ENCODE measurements at places on chromosomes 7 and 10. TPM values are rescaled to one million over a fixed set of nuclear protein-coding genes. Genes with fewer than 3 reads are reported as not detected.

DNA sequence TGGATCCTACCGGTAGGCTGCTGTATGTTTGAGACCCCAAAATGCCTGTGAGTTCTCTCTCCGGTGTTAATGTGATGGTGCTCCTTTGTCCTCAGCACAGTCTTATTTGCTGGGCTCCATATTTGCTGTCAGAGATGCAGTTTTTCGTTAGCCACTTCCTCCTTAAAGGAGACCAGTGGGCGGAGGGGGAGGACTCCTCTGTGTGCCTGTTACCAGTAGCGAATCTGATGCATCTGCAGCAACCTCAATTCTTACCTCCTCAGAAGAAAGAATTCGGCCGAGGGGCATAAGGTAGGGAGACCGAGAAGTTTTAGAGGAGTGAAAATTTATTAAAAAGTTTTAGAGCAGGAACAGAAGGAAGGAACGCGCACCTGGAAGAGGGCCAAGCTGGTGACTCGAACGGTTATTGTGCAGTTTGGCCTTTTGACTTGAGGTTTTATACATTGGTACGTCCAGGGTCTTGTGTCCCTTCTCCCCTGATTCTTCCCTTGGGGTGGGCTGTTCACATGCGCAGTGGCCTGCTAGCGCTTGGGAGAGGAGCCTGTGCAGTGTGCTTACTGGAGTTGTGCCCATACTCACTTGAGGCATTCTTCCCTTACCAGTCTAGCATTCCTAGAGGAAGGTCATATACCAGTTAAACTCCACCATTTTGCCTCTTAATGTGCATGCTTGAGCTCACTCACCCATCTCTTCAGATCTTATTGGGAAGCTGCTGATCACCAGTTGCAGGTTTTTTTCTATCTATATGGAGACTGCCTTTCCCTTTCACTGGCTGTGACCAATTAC is 49.5 kb downstream of the GNAI1 start:
- no peak for DNase-seq

GRCh38 chr10:96017191-96017687 is 26.1 kb upstream of the CCNJ start:
- DNase-seq, result peak; percentile 75

GRCh38 chr7:106538638-106539037 is 122.3 kb downstream of the CCDC71L start:
- DNase-seq, result no peak

The COL17A1 gene
- polyA plus RNA-seq, result 9.3 TPM

- no peak for DNase-seq
Observed at GRCh38 chr7:38700116-38700515, 68.9 kb upstream of the AMPH start.

The GNB2 gene
- polyA plus RNA-seq, result 279 TPM

- DNase-seq, result no peak
Observed at GRCh38 chr7:150940431-150941102, 37.6 kb downstream of the KCNH2 start.

The HIPK2 gene
- 8.5 TPM for polyA plus RNA-seq

DNA sequence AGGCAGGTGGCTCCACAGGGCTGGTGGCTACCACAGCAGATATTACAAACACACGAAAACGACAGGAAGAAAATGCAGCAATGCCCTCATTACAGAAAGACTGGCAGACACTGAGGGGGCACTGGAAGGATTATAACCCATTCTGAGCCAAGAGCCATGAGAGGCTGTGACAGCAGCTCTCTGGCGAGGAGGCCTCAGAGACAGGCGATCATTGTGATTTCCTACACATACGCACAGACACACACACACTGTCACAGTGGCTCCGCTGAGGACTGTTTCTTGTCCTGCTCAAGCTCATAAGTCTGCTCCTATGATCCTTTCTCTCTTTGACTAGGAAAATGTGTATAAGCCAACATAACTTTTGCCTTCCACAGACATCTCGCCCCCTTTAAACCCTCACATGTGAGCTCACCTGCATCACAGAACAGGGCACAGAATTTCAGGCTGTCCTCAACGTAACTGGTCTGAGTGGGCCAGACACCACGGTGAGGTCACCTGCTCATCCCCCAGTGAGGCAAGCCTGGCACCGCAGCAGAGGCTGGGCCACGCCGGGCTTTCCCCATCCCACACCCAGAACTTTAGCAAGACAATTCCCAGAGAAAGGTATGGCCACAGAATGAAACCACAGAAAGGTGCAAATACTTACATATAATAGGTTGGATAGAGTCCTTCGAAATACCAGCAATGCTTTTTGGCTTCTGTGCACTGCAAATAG is 51.7 kb downstream of the VOPP1 start:
- DNase-seq, result no peak

DNA sequence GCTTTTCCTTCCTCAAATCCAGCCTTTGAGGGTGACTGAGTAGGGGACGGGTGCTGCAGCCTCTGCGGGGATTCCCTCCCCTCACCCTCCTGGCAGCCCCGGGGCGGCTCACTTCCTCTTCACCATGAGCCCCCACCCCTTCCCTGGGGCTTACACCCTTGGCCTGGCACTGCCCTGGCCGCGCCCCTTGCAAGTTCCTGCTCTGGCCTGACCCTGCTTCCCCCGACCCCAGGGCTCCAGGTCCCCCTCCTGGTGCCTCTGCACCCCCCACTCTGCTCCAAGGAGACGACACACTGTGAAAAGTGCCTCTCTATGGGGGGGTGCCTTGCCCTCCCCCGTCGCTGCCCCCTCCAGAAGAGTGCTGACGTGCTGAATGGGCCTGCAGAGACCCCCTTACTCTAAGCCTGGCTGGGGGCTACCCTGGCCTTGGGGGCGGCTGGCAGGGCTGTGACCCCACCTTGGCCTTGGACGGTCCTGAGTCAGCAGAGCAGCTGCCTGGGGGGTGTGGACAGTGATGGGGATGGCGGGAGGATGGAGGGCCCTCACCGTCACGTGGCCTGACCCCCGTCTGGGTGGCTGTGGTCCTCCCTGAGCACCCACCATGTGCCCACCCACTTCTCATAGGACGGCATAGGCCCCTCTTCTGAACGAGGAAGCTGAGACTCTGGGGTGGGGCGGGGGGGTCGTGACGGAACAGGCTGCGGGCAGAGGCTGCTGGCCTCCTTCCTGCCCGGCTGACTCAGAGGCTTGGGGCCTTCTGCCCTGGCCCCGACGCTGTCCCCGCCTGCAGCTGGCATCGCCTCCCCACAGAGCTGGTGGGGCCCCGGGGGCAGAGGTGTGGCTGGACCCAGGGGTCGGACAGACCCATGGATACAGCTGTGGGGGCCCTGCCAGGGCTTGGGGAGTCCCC is 9.8 kb downstream of the LFNG start:
- no peak for DNase-seq

DNA sequence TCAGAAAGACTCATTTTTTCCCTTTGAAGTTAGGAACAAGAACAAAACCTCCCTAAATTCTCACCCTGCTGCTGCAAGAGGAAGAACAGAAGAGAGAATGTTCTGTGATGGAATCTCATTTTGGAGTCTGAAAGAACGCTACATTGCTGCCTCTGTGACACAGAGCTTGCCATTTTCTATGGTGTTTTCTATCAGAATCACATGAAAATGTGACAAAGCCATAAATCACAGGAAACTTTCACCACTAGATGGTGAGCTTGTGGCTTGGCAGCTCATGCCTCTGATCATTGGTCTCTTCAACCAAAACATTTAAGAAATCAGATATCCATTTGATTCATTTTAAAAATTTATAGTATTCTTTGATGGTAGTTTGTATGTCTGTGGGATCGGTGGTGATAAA is 82.9 kb downstream of the CADPS2 start:
- DNase-seq, result no peak

The GRID2IP gene
- polyA plus RNA-seq, result 0.13 TPM

- no peak for DNase-seq
Observed at GRCh38 chr7:150358988-150359621, 9.5 kb upstream of the REPIN1 start.

The PRPS1L1 gene
- not detected for polyA plus RNA-seq

DNA sequence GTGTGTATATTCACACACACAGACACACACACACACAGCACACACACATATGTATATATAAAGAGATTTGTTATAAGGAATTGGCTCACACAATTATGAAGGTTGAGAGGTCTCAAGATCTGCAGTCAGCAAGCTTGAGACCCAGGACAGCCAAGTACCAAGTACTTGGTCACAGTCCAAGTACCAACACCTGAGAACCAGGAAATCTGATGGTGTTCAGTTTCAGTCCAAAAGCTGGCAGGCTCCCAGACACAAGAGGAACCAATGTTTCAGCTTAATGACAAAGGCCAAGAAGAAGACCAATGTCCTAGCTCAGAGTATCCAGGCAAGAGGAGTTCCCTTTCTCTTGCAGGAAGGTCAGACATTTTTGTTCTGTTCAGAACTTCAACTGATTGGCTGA is 780.2 kb downstream of the MAGI2 start:
- DNase-seq, result no peak

The CTTNBP2 gene
- 6.3 TPM for polyA plus RNA-seq

GRCh38 chr7:36151921-36152755 is 916 bp upstream of the EEPD1 start:
- DNase-seq, result no peak

The NPVF gene
- polyA plus RNA-seq, result not detected

The CPSF4 gene
- 26.4 TPM for polyA plus RNA-seq

DNA sequence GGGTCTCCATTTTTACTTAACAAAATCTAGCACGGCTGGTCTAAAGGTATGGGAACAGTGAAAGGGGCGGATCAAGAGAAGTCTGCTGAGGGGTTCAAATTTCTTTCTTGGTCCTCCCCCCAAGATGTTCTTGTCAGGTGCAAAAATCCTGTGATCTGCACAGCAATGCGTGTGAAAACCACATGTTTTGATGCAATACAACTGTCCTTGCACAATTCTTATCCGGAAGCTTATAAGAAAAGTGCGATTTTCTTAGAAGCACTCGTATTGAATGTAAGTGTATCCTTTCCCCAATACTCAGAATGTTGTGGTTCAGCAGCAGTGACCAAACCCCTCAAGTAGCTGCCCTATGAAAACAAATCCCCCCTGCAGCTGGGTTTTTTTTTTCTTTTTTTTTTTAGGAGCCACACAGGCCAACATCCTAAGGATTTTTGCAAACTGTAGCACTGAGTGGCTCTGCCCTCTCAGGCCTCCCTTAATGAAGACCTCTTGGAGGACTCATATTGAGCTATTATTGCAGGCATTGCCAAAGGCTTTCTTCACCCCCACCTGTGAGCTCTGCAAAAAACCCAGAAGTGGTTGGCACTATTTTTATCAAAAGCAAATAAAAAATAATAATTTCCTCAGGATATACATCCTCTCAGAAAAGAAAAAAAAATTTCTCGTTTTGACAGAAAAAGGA is 151.9 kb upstream of the ITGB1 start:
- no peak for DNase-seq

The SPDYE11 gene
- polyA plus RNA-seq, result not detected

Measured in urinary bladder (tissue), 4 donors.